ENCODE measurements at places on chromosomes 1 and 21.
A peak's percentile ranks its signal among the peaks of the same experiment; 100 is the strongest.

- no peak for DNase-seq
These were observed 97.5 kb downstream of the PDE9A start for GRCh38 chr21:42750737-42751530.

- no peak for DNase-seq
These were observed 16.9 kb downstream of the GPR157 start for GRCh38 chr1:9111957-9112356.

GRCh38 chr1:52669696-52670095, 28.5 kb downstream of the COA7 start:
- DNase-seq: peak; percentile 84

DNA sequence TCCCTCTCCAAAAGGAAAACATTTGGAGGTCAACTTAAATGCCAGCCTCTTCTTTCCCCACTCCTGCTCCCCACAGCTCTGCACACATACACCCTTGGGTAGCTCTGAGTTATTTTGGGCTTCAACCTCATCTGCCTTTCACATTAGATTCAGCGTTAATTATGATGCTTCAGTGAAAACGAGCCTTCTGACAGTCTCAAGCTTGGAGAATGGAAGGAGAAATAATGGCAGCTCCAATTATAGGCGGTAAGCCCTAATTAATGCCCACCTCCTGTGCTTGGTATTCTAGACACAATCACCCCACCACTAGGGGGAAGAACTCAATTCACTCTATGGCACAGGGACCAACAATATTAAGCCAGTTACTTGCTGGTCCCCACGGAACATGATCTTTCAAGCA, 397.9 kb downstream of the BRINP2 start:
- no peak for DNase-seq
